ENCODE measurements at places on chromosomes 12 and 14.

DNA sequence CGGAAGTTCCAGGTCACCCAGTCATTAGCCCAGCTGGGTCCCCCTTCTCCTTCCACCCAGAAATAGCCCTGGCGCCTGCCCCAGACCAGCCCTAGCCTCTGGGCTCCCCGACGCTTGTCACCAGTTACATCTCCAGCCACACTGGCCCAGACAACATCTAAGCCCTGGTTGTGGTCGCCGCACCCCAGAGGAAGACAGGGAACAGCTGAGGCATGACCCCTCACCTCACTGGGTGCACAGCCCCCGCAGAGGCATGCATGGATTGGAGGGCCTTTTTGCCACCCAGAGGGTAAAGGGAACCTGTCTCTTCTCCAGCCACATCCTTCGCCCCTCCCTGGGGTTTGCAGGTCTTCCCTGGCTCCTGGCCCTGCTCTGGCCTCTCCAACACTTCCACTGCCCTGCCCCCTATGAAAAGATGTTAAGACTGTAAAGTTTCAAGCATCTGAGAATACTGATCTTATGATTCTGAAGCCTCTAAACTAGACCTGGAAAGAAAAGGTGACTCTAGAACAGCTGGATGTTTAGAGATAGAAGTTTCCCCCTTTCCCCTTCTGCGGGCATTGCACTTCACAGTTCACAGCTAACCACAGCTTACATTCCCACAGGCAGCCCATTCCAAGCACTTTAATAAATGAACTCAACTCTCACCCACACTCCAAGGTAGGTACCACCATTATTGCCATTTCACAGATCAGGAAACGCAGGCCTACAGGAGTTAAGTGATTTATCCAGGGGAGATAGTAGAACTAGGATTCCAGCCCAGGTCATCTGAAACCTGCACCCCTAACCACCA is 14.7 kb downstream of the TMEM119 start:
- no peak for DNase-seq

- no peak for DNase-seq
Measured at GRCh38 chr12:132907216-132907615, 19.8 kb upstream of the CHFR start.

GRCh38 chr14:86203843-86204242 is 673.9 kb downstream of the FLRT2 start:
- no peak for DNase-seq

- DNase-seq, result no peak
Measured at GRCh38 chr14:93982230-93983007, 6.0 kb upstream of the ASB2 start.

- peak; percentile 91 for DNase-seq
Measured at GRCh38 chr14:96038920-96039632, at the start of gene C14orf132. Gene C14orf132, plus strand, starts transcription at chr14:96039362. Its CDS starts 139 bp downstream, at chr14:96039501.

DNA sequence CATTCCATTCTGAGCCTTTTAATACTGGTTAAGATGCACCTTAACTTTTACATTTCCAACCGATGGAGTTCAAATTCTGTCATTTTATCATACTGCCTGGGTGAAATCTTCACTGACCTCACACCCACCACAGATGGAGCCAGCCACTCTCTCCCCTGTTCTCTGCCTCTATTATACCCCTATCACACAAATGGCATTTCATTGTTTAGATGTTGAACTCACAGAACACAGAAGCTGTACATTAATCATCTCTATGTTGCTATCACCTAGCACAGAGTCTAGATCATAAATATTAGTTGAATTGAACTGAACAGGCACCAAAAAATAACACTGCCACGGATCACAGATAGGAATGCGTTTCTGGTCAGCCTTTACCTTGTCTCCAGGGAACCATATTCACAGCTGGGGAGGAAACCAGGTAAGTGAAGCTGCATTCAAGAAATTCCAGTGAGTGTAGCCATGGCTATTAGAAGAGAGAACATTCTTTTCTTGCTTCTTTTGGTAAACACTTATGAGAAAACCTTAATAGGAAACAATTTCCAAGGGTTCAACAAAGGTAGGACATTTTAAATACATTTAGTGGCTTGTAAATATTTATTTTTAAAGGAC is 194.9 kb upstream of the RMST start:
- no peak for DNase-seq

DNA sequence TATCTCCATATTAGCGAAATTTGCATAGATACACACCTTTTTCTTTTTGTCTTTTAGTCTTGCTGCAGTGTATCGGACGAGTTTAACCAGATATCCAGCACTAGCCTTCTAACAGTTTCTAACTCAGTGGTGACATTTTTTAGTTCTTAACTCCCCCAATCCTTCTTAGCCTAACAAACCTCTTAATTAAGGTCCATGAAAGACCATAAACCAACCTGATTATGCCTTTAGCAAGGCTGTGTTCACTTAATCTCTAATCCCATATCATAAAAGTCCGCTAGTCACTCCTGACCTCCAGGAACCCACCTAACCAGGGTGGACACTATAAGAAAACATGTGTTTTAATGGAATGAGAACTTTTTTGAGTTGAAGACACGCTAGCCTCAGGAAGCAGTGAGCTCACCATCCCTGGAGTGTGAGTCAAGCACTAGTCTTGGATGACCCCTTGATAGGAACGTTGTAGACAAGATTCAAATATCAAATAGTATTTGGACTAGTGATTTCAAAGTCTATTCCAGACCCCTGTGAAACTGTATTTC is 9.5 kb downstream of the CDKN1B start:
- peak; percentile 69 for DNase-seq

DNA sequence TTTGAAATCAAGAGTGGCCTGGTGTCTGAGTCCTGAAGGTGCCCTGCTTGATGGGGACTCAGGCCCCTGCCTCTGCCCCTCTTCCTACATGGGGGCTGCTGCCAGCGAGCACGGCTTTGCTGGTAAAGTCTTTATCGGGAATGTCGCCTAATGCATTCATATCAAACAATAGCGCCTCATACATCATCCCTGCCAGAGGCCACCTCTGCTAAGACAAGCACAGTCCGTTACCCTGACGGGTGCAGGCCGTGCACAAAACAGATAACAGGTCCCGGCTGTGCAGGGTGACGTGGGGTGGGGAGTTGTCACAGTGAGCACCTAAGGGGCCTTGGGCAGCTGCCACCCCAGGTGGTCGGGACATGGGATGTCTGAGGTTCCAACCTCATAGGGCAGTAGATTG is 68.4 kb upstream of the FAM222A start:
- no peak for DNase-seq
